ENCODE measurements at places on chromosomes 4 and X.

DNA sequence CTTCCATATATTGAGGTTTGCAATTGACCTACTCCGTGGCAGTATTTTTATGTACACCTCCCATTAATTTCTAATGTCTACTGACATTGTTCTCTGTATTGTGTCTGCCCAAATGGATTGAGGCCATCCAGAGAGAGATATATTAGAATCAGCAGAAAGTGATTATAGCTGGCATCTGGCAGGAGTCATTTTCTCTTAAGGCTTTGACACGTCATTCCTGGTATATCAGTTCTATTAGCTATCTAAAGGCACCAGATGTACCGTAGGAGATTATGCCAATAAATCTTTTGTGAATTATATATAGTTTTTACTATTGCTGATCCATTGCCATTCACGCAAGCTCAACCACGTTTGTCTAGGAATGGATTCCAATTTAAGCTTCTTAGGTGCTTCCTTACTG lies 1026.4 kb upstream of the IGFBP7 start:
- no peak for DNase-seq

DNA sequence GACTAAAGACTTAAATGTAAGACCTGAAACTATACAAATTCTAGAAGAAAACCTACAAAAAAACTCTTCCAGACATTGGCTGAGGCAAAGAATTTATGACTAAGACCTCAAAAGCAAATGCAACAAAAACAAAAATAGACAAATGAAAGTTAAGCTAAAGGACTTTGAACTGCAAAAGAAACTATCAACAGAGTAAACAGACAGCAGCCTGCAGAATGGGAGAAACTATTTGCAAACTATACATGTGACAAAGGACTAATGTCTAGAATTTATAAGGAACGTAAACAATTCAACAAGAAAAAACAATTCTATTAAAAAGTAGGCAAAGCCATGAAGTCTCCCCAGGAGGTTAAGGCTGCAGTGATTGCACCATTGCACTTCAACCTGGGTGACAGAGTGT lies 9.1 kb downstream of the FAM47E start:
- no peak for DNase-seq

GRCh38 chr4:61505773-61506685 lies 305.9 kb downstream of the ADGRL3 start:
- no peak for DNase-seq

GRCh38 chrX:10254739-10255138 lies 98.0 kb downstream of the CLCN4 start:
- no peak for DNase-seq

- no peak for DNase-seq
These were observed 27.4 kb downstream of the SMARCA1 start for GRCh38 chrX:129495900-129496299.

DNA sequence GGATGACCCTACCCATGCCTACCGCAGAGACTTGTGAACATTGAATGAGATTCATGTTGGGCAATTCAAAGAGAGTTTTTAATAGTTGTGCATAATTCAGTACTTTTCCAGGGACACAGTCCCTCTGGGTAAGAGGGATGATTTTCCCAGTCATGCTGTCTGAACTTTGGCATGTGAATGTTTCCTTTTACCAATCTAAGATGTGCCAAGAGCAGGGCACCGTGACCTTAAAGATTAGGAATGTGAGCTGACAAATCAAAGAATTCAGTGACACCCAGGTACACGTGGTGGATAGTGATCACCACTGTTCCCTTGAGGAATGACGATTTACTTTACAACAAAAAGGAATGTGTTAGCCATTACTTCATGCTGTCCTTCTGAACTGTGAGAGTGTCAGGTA lies 515.6 kb downstream of the PPARGC1A start:
- DNase-seq: no peak

DNA sequence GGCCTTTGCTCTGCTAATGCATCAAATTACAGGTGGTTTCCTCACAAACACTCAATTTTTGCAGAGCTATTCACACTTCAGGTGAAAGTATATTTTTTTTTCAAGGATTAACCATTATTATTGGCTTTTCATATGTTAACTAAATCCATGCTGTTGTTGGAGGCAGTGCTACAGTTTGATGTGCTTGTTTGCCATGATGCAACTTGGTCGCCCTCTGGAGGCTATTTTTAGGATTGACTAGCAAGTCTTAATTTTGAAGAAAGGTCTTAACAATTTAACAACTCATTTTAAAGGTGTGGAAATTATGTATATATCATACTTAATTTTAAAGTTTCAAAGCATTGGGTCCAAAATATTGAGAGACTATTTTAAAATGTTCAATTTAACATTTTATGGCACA lies 168.8 kb upstream of the FAM47A start:
- DNase-seq: no peak

GRCh38 chr4:42396752-42397634 lies at the start of gene SHISA3:
SHISA3 (plus strand) TSS chr4:42397488; CDS start chr4:42398057, 569 bp downstream.
- no peak for DNase-seq

DNA sequence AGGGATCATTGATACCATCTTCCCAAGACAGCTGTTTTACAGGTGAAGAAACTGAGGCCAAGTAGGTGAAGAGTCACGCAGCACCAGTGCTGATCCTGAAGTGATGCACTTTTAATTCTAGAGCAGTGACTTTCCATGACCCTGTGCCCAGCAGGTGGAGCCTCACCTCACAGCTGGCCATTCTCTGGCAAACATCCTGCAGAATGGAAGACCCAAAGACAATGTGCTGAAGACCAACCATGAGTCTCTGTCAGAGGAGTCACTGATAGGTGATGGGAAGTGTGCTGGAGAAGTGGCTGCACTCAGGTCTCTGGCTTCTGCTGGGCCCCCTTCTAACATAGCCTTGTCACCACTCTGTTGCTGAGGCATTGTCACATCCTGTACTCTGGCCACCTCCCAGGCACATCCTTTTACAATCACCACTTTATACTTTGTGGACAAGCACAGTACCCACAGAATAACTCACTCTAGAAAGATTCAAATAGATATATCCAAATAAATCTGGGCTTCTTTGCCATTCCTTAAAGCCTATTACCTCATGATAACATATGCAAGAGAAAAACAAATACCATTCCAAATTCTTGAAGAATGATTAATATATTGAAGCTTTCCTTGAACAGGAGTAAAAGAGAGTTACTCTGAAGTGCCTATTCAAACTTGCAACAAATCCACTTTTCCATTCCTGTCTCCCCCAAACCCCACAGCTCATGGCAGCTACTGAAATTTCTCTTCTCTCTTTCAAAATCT lies 64.1 kb upstream of the SCOC start:
- DNase-seq: no peak

- DNase-seq: no peak
These were observed 61.7 kb upstream of the S100G start for GRCh38 chrX:16588266-16588665.

- DNase-seq: no peak
These were observed 138.1 kb upstream of the ZIC3 start for GRCh38 chrX:137427816-137428215.

DNA sequence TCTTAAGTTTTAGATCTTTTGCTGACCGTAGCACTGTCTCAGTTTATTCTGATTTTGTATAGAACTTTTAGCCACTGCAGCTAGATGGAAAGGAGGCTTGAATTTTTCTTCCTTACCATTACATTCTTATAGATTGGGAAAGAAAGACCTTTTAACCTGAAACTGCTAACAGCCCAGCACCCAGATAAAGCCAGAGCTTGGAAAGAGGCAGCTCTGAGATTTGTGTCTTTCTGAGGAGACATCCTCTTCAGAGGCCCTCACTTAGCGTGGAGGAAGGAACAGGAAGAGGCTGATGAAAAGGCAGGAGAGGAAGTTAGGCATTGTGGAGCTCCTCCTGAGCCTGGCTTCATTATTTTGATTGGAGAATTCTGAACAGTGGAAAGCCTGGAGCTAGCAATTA lies 35.1 kb downstream of the ATG4A start:
- no peak for DNase-seq

- no peak for DNase-seq
These were observed 53.0 kb downstream of the CHST7 start for GRCh38 chrX:46626566-46626965.

DNA sequence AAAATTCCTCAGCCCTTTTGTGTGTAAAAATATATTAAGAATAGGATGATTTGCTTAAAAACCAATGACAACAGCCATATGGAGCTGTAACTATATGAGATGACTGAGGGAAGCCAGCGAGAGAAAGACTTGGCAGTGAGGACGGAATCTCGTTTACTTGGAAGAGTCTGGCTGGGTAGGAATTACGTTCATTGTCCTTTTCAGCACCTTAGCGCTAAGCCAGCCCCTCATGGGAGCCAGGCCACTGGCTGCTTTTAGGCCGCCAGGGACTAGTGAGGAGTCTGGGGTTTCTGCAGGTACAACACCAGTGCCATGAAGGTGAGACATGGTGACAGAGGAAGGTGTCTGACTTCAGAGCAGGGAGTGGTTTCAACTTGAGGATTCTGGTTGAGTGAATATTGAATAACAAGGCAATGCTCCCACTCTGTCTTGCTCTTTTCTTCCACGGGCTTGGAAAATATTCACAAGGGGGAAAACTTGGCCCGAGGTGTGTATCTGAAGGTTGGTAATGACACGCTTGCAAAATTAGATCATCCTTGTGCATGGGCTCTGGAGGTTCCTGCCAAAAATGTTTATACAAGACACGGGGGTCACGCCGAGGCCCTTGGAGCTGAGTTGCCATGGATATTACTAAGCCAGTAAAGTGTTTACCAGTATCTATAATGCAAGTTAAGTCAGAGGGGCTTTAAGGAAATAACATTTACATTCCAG lies 17.4 kb downstream of the KLF3 start:
- no peak for DNase-seq

- DNase-seq: no peak
These were observed 1.4 kb upstream of the ZFX start for GRCh38 chrX:24148121-24148520.

DNA sequence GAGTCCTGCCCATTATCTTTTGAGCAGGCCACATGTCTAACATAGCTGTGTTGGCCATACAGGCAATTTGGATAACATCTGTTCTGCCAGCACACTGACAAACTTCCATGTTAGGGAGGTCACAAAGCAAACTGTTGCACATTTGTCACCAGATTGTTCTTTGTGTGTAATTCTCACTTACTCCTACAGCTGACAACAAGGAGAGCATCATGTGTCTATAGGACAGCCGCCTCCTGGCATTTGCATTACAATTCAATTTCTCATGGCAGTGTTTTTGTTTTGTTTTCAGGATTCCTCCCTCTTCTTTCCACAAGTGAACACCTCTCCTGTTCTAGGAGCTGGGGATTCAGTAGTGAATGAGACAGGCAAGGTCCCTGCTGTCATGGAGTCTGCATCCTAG lies 94.3 kb upstream of the LEF1 start:
- no peak for DNase-seq

DNA sequence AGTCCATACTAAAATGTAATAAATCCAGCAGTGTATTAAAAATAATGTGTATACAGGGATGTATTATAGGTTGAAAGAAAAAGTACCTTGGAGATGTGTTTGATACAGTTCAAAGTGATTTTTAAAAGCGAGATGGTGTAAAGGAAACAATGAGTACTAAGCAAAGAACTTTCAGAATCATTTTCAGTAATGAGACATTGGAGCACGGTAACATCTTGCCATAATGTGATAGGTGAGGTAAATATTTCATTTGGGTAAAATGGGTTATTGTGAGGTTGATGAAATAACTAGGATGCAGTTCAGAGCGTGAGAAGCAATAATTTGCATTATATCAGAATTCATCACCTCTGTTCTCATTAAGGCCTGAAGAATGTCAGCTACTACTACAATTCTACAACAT lies 25.9 kb downstream of the EIF2S3 start:
- no peak for DNase-seq
